ENCODE measurements at places on chromosomes 12 and 14.

DNA sequence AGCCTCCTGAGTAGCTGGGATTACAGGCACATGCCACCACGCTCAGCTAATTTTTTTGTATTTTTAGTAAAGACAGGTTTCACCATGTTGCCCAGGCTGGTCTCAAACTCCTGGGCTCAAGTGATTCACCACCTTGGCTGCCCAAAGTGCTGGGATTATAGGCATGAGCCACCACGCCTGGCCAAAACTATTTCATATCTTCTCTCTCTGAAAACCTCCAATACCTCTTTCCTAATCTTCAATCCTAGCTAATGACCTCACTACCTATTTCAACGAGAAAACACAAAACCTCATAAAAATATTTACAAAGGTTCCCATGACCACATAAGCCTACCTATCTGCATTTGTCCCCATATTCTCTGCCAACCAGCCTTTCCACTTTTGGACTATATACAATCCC is 32.3 kb upstream of the ANKS1B start:
- no peak for DNase-seq

GRCh38 chr14:65224799-65225198 is 122.5 kb upstream of the MAX start:
- DNase-seq = no peak

DNA sequence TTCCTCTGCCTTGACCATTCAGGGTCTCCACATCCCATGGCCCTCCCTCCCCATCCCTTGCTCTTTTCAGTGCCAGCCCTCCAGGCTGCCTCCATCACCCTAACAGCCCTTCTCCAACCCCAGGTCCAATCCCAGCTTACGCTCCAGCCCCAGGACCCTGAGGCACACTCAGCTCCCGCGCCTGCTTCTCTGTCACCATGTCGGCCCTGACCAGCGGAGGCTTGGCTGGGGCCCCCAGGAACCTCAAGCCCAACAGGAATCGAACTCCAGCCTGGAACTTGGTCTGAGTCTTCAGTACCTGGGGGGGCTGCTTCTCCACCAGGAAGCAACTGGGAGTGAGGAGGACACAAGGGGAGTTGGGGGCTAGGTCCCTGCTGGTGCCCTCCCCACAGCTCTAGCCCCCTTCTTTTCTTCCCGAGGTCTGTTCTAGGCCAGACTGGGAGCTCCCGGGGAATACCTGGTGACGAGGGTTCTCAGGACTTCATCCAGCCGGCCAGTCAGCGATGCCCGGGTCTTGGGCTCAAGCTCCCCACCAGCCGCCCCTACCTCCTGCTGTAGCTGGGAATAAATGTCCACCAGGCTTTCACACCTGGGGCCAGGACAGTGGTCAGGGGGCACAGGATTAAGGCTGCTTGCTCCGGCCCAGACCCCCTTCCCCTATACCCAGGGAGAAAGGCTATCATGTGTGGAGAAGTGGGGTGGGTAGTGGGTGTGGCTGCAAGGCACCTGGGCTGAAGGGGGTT is 6.0 kb downstream of the STAT6 start:
- no peak for DNase-seq

DNA sequence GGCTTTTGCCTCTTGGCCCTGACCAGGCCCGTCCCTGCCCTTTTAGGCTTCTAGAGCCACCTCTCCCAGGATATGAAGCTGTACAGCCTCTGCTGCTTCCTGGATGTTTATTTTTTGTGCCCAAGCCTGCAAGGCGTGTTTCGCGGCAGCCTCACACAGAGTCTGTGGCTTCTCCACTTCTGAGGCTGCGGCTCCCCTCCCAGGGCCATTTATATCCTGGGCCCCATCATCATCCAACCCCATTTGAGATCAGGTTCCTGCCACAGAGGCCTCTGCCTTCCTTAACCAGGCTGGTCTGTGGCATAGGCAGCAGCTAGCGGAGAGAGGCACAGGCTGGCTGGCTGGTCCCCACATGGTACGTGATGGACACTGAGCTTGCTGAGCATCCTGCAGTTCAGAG is 114.1 kb upstream of the PWP1 start:
- DNase-seq = no peak

DNA sequence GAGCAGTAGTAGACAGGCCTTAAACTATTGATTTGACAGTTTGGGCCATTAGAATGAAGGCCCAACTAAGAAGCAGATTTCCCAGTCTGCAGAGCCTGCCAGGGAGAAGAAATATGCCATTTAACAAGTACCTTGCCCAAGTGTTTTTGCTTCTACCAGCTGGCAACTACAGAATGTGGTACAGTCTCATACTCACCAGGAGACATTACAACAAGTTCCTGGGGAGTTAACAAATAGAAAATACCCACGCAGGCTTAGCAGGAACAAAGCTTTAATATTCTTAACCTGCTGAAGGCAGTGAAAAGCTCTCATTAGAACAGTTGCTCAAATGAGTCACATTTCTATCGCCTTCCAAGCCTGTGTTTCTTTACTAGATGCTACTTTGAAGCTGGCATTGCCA is 241.0 kb downstream of the TMEM117 start:
- no peak for DNase-seq

GRCh38 chr14:56300495-56300894 is 182.3 kb downstream of the PELI2 start:
- DNase-seq = no peak

DNA sequence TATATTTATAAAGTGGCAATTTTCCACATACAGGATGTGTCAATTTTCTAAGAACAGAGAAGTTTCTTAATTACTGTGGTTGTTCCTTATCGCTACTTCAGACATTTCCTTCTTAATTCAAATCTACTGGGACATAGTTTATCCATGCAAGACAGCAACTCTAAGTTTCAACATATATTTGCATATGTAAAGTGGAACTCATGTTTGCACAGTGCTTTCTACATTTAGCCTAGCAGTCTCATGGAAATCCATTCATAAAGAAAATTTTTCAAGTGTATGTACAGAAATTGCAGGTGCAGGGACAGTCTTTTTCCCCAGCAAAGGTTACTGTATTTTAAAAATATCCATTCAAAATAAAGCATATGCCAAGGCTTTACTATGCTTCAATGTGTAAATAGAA is 956.7 kb upstream of the SEL1L start:
- no peak for DNase-seq

DNA sequence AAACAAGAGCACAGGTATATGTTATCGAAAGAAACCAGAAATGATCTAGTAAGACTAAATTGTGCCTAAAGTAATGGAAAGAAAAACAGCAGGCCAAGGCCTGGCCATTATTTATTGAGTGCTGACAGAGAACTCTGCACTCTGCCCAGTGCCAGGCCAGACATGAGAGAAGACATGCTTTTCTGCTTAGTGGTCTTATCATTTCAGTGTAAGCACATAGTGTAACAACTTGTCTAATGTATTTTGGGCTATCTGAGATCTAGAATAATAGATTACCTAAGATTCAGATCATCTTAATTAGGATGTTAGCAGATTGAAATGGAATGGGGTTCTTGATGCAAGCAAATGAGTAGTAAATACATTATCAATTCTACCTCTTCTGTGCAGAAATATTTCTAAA is 278.3 kb downstream of the AKAP6 start:
- no peak for DNase-seq

DNA sequence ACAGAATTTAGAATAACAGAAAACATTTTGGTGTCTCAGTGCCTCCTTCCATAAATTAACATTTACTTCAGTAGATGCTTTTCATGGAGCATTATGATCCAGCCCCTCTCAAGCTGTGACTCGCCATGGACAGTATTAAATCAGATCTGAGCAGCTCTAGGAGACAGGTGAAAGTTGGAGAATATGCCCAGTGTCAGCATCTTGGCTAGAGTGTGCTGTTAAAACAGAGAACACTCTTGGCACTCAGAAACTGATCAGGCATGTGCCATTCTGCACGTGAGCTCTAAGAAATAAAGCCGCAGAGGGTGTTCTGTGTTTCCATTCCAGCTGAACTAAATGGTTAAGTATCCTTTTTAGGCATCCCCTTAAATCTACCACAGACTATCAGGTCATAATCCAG is 68.0 kb downstream of the DIP2B start:
- DNase-seq = no peak

DNA sequence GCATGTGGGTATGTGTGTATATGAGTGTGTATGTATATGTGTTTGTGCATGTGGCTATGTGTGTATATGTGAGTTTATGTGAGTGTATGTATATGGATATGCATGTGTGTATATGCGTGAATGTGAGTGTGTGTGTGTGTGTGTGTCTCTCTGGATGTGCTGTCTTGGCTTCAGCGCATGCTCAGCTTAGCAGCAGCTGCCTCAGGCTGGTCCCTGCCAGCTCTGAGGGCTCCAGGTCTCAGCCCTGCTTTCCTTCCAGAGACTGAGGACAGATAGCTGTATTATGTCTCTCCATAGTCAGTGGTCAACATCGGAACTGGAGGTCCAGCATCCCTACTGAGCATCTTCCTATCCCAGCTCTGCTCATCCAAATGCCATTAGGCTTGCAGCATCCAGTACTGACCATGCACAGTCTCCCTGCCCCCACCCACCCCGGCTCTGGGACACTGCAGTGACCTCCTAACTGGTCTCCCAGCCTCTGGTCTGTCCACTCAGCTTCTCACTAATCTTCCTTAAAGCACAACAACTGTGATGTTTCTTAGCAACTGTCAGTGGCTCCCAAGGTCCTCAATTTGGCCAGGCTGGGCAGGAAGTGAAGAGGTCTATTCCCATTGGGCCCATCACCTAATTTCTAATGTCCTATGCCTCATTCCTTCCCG is 22.8 kb downstream of the FAIM2 start:
- DNase-seq = no peak

DNA sequence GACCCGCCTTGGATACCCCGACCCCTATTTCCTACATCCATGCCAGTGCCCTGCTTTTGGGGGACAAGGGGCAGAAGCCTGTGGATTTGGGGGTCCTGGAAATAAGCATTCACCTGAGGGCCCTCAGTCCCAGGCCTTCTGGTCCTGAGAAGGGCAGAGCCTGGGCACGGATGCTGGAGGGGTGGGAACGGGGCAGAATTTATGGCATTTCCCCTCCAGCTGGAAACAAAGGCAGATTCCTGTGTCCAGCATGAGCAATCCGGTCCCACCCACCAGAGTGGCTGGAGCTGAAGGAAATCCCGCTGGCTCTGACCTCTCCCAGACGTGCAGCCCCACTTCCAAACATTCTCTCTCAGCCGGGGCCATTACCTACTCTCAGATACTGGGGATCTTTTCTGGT is 9.3 kb downstream of the ANKRD33 start:
- DNase-seq = no peak

All from effector memory CD4-positive, alpha-beta T cell (primary cell).